ENCODE measurements at places on chromosomes 5 and 9.

- DNase-seq: no peak
These were observed 58.3 kb upstream of the AKNA start for GRCh38 chr9:114446036-114446435.

DNA sequence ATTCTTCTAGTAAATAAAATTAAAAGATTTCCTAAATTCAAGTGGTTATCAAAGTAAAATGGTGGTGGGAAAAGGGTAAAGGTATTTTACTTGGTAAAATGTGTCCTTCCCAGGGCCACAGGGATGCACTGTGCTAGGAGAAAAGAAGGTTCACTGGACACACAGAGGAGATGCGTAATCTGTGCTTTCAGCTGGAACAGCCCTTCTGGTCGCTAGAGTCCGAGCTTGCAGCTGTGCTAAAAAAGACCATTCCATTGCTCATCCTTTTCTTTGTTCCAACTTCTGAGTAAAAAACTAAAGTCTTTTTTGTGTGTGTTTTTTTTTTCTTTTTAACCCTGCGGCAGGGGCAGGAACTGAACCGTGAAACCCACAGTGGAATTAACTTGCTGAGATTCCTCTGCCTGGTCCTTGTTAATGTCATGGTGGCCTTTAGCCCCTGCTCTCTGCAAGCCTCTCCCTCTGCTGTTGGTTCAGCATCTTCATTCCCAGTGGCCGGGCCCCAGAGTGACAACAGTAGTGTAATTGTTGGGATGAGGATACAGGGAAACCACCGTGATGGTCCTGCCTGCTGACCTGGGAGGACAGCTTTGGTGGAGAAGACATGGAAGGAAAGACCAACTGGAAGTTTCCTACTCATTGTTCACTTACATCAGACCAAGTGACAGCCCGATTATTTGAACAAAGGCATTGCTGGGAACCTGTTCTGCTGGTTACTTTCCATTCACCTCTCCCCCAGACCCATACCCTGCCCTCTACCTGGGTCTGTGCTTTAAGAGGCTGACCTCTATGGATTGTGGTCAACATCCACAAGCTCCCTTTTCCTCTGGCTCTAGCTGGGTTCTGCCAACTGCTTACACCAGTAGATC, 31.9 kb upstream of the FSTL4 start:
- no peak for DNase-seq

DNA sequence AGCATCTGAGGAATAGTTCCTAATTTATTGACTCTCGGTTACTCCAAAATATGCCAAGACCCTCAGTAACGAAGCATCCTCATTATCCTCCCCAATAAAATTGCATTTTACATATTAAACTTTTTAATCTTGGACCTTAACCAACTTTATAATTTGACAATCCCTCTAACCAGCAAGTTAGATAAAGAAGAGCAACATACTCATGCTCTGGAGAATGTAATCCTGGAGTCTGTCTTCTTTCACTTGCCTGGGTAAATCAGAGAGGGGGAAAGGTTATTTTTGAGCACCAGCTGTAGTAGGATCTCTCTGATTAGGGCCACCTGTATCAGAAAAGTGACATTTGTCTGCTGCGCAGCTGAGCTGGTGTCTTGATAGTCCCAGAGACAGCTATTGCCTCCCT, 59.8 kb downstream of the NDFIP1 start:
- DNase-seq: no peak

DNA sequence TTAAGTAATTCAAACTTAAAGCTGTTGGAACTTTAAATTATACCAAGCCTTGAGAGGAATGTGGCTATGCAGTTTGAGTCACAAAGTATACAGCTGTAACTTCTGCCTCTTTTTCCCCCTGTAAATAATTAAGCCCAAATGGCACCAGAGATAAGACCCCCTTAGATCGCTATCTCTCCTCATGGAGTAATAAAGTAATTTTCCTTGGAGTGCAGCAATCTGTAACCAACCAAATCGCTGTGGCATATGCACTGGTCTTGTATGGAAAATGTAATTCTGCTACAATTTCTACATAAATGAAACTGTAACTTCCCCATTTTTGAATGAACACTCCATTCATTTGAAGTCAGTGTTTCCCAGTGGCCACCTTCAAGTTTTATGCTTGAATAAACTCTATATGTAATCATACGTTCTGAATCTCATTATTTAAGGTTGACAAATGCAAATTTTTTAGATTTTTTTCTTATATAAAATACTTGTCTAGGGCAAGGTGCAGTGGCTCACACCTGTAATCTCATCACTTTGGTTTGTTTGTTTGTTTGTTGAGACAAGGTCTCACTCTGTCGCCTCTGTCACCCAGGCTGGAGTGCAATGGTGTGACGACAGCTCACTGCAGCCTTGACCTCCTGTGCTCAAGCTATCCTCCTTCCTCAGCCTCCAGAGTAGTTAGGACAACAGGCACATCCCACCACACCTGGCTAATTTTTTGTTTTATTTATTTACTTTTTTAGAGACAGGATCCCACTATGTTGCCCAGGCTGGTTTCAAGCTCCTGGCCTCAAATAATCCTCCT, 12.3 kb downstream of the SUSD1 start:
- DNase-seq: no peak

Data from SHP77 treated with DMSO at 0.1 percent for 48 hours (cell line).